ENCODE measurements at places on chromosomes 1 and 21.

- peak; percentile 85 for DNase-seq
These were observed 147.8 kb downstream of the TOMM20 start for GRCh38 chr1:234980645-234981396.

- DNase-seq: no peak
These were observed 675.0 kb downstream of the KIF26B start for GRCh38 chr1:245829826-245830225.

DNA sequence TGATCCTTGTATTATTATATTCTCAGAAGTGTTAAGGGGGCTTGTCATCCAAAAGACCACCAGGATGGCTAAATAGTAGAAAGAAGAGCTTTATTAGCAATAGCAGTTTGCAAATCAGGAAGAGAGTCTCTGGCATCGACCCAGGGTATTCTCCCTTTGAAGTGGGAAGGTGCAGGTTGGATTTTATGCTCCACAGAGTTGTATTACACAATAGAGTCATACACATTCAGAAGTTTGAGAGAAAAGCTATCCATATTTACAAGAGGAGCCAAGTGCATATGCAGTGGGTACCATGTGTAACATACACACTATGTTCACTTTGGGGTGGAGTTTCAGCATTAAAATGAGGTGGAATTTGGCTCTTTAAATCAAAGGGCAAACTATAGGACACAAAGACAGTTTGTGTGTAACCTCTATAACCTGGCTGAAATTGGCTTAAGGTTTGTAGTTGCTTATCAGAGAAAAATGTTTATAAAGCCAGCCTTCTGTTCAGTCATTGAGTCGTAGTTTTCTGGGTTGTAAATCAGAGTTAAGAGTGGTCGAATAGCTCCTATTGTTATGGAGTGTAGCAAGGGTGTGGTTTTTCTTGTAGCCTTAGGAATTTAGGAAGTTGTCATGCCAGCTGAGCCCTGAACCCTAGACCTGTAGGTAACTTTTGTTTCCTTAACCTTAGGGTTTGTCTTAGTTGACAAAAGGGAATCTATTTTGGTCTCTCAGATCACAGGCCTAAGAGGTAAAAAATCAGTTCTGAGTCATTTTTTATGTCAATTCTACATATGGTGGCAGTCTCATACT is 125.3 kb downstream of the DNM3 start:
- DNase-seq: no peak

DNA sequence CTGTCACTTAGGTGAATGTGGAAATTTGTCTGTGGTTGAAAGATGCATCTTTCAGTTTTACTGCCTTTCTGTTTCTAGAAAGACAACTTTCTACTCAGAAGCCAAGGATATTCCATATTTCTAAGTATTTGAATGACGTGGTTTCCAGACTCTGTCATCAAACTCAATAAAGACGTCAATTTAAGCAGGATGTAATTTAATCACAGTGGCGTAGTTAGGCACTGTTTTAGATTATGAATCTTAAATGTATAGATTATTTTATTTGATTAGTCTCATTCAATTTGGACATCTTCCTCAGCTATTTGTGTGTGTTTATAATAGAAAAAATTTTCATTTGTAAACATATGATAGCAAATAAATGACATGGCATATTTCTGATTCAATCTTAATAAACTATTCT is 298.9 kb downstream of the RYR2 start:
- no peak for DNase-seq

GRCh38 chr1:9248341-9249262 is 14.0 kb downstream of the H6PD start:
- no peak for DNase-seq

DNA sequence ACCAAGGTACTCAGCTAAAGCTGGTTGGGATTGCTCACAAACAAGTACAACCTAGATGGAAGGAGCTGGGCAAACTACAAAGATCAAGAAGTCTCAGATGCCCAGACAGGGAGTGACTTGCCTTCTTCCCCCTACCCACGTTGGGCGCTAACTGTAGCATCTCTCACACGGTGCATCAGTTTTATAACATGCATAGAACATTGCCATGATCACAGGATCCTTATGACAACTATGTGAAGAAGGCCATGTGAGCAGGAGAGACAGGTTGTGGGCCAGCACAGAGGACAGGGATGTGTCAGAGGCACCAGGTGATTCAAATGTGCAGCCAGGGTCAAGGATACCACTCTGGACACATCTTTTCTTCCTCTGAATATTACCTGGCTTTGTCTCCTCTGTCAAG is 28.3 kb upstream of the CYP4B1 start:
- no peak for DNase-seq

DNA sequence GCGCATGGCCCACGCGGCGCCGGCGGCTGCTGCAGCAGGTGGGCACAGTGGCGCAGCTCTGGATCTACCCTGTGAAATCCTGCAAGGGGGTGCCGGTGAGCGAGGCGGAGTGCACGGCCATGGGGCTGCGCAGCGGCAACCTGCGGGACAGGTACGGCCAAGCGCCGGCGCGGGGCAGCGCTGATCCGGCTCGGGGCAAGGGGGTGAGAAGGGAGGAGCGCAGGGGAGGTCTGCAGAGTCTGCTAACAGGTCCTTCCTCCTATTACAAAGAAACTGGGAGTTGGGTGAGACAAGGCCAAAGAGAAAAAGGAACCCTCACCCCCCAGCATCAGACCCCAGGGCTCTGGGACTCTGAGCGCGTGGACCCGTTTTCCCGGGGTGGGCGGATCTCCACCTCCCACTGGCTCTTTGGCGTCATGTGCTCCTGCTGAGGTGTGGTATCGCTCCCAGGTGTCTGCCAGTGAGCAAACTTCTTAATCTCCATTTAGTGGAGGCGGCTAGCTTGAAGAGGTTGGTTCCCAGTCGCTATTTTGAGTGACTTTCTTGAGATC is 431 bp downstream of the MTARC1 start:
- no peak for DNase-seq

DNA sequence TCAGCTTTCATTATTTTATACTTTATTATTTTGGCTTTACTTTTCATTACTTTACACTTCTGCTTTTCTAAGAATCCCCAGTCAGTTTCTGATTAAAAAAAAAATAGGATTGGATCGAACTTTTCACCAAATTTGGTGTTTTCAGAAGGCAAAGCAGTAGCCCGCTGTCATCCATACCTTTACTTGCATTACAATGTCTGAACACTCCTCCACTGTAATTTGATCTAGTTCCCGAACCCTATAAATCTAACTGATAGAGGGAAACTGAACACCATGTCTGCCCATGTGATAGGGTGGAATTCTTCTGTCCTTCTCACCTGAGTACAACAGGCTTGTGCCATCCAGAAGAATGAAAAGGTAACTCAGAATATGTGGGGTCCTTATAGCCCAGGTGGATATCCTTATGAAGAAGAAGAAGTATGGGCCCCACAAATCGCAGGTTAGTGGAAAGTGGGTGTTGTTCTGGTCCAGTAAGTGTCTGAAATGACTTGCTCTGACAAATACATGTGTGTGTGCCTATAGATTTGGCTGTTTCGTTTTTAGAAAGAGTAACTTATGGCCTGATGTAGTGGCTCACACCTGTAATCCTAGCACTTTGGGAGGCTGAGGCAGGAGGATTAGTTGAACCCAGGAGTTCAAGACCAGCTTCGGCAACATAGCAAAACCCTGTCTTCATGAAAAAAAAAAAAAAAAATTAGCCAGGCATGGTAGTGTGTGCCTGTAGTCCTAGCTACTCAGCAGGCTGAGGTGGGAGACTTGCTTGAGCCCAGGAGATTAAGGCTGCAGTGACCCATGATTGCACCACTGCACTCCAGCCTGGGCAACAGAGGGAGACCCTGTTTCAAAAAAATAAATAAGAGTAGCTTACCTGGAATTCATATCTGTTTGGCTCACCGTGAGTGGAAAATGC is 26.6 kb upstream of the CDC14A start:
- no peak for DNase-seq

- DNase-seq: no peak
These were observed 131.5 kb upstream of the FGGY start for GRCh38 chr1:59165353-59165752.

DNA sequence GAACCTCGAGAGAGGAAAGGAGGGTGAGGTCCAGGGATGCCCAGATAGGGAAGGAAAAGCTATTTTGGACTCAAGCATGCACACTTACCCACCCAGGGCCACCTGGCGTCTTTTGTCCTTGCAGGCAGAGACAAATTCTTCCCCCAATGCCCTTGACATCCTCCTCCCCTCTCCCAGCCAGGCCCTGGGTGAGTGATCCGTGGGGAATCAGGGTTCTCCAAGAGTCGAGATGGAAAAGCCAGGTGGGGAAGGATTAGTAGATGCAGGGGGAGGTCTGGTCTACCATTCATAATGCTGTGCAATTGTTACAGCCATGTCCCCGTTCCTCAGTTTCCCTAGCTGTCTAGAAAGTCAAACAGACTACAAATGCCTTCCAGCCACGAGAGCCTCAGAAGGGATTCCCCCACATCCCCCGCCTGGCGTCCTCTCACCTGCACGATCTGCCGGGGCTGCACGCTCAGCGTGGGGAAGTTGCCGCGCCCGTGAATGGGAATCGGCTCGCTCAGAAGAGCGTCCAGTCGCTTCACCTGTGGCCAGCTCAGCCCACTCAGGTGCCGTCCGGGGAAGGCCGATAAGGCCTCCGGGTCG is 580 bp downstream of the TENT5B start:
- DNase-seq: no peak

DNA sequence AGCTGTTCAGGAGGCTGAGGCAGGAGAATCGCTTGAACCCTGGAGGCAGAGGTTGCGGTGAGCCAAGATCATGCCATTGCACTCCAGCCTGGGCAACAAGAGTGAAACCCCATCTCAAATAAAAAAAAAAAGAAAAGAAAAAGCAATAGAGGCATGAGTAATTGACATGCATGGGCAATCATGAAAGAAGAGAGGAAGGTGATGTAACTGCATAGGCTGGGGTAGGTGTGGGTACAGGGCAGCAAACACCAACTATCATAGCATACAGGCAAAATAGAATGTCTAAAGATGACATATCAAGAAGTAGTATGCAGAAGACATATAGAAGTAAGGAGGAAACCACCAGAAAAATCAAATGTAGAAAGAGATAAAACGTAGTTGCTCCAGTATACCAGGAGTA is 19.0 kb upstream of the MGST3 start:
- no peak for DNase-seq

- DNase-seq: no peak
These were observed 132.9 kb downstream of the SYT2 start for GRCh38 chr1:202577381-202577780.

DNA sequence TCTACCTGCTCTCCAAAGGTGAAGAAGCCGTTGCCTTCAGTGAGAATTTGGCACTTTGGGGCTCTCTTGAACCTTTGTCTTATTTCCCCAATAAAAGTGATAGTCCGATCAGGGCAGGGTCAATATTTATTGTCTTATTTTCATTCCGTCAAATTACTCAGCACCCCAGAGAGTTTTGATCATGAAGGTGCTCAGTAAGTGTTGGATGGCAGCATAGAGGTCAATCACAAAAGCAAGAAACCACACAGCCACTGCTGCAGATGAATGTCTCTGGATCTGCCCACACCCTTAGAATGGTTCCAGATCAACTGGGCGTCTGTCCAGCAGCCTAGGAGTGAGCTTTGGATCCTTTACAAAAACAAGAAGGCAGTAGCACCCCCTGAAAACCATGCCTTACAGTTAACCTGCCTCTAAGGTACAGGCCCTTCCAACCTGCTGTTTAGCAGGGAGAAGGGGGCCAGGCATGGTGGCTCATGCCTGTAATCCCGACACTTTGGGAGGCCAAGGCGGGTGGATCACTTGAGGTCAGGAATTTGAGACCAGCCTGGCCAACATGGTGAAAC is 97.3 kb downstream of the PSMG1 start:
- DNase-seq: no peak
